ENCODE measurements at places on chromosomes 13 and 19.

- no peak for DNase-seq
Observed at GRCh38 chr13:95822303-95822702, 145.4 kb downstream of the DNAJC3 start.

DNA sequence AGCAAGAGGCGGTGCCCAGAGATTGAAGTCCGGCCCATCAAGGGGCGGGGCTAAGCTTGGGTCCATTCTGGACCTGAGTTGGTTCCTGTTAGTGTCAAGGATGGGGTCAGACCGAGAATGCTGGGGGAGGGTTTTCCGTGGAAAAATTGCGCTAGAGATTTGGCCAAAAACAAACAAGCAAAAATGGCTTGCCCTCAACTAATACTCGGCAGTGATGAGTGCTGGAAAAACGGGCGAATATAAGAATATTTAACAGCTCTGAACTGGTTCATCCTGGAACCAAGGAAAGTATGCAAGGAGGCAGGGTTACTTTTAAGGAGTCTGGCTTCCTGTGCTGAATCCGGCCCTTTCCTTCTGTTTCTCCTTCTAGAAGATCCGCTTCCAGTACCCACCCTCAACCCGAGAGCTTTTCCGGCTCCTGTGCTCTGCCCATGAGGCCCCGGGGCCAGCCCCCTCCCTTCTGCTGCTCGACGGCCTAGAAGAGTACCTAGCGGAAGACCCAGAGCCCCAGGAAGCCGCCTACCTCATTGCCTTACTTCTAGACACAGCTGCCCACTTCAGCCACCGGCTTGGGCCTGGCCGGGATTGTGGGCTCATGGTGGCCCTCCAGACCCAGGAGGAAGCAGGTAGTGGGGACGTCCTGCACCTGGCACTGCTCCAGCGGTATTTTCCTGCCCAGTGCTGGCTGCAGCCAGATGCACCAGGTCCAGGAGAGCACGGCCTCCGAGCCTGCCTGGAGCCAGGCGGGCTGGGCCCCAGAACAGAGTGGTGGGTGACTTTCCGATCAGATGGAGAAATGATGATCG is 880 bp downstream of the SWSAP1 start:
- DNase-seq: peak; percentile 59

DNA sequence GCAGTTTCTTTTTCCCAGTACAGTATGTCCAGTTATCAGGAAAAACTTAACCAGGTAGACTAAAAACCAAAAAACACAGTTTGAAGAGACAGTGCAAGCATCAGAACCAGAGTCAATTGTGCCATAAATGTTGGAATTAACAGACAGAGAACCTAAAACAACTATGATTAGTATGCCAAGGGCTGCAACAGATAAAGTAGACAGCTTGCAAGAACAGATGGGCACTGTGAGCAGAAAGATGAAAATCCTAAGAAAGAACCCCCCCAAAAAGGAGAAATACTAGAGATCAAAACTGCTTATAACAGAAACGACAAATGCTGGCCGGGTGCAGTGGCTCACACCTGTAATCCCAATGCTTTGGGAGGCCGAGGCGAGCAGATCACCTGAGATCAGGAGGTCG is 47.1 kb upstream of the KLF5 start:
- DNase-seq: no peak

DNA sequence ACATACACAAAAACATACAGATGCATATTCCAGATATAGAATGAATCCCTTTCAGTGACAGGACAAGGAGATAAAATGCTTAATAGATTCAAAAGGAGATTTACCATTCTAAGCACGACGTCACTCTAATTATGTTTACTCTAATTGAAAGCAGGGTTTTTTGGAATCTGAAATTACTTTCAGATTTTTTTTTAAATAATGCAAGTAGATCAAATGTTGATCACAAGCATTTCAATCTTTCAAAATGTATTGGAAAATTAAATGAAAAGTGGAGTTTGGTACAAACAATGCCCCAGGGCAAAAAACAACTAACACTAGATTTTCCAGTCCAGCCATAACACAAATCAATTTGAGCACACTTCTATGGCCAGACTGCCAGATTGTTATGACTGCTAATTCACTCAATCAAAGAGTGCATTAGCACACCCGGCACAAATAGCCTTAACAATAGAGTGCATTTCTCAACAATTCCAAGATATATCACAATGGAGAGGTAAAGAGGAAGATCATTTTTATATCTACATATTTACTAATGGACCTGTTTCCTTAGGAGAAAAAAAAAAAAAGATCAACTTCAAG is 4.3 kb upstream of the DACH1 start:
- DNase-seq: no peak

DNA sequence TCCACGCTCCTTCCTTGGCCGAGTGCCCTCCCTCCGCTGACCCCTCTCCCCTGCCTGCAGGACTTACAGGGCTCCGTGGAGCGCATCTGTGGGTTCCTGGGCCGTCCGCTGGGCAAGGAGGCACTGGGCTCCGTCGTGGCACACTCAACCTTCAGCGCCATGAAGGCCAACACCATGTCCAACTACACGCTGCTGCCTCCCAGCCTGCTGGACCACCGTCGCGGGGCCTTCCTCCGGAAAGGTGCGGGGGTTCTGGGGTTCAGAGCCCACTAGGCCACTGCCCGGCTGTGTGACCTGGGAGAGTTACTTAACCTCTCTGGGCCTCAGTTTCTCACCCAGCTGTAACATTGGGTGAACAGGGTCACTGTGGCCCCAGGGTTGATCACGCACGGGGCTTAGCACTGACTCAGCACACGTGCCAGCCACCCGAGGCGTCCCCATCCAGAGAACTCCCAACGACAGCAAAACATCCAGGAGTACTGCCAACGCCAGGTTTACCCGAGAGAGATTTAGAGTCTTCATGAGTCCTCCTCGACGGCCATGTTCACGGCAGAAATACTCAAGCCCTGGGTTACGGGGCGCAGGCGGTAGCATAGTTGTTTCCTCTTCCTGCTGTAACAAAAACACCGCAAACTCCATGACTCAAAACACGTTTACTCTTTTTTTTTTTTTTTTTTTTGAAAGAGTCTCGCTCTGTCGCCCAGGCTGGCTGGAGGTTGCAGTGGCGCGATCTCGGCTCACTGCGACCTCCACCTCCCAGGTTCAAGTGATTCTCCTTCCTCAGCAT is 9.7 kb upstream of the SPACA4 start:
- DNase-seq: no peak

GRCh38 chr13:50125554-50126262 is 110.5 kb downstream of the KCNRG start:
- DNase-seq: peak; percentile 88

DNA sequence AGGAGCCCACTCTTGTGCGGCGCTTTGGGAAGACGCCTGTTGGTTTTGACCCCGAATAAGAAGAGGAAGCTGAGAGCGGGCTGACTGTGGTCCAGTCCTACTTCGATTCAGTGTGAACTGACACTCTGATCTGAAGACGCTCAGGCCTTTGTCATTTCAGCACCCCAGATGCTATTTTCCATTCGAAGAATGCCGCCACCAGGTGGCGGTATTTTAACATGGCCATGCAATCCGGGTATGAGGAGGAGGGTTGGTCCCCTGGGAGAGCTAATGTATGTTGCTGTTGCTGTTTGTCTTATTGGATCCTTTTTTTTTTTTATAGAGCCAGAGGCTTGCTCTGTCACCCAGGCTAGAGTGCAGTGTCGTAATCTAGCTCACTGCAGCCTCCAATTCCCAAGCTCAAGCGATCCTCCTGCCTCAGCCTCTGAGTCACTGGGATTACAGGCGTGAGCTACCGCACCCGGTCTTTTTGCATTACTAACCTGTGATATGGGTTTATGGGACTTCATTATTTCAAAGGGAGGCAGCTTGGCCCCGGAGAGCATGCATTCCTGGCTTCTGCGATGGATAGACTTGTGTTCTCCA is 803 bp upstream of the TIMM44 start:
- peak; percentile 94 for DNase-seq
